ENCODE measurements at places on chromosomes 1 and 21.

DNA sequence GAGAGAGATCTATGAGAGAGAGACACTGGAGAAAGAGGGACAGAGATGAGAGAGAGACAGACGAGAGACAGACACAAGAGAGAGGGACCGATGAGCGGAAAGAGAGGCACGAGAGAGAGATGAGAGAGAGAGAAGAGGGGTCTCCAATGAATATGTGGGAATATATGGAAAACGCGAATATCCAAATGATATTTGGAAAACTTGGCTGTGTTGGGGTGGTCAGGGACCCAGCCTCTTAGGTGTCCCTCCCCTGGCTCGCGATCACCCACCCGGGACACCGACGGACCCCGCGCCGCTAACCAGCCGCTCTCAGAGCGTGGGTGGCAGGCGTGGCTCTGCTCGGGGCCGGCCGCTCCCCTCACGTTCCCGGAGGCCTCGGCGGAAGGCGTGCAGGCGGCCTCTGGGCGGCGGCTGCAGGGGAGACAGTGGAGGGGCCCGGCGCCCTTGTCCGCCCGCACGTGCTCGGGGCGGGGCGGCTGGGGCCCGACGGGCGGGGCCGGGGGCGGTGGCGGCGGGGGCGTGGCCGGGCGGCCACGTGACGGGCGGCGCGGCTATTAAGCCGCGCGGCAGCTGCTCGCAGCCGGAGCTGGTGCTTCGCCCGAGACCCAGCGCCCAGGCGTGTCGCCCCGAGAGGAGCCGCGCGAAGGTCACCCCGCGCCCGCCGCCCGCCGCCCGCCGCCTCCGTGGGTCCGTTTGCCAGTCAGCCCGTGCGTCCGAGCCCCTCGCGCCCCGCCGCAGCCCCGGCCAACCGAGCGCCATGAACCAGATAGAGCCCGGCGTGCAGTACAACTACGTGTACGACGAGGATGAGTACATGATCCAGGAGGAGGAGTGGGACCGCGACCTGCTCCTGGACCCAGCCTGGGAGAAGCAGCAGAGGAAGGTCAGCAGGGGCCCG, at the start of gene ACTN2:
Gene ACTN2 (plus strand): TSS at position 583 of the 898 bp plus-strand sequence. CDS start 175 bp downstream, at position 758.
- peak; percentile 76 for DNase-seq

DNA sequence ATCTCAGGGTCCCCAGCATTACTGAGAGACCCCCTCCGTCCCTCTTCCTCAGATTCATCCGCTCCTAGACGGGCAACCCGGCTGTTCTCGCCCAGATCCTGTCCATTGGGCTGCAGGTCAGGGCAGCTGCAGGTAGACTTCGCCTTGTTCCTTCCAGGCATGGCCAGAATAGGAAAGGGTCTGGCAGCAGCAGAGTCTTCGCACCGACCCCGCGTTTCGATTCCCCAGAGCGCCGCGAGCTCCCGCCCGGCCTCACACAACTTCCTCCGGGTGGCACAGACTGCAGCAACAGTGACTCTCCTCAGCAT, 265 bp downstream of the NRDC start:
- DNase-seq: no peak

DNA sequence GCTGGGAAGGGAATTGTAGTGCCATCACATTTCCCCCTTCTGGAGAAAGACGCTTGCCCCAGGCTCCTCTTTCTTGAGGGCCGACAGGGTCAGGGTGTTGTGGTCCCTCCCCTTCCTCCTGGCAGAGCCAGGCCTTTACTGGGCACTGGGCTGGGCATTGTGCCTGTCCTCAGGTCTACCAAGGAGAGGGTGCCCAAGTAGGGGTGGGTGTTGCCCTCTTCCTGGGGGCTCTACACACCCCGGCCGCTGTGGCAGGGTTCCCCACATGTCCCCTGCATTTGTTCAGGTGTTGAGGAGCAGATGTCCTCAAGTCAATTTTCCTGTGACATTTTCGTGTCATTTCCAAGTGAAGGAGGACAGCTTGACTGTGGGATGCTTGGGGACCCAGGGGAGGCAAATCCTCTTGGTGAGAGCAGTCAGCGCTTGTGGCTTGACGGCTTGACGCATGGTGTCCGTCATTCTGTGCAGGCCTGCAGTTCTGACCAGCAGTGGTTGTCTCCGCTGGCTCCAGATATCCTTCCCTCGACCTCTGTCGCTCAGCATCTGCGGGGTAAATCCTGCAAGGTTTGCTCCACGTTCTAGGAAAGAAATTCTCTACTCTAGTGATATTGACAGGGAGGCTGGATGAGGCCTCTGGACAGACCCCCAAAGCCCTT, 181.9 kb upstream of the VAMP3 start:
- no peak for DNase-seq

DNA sequence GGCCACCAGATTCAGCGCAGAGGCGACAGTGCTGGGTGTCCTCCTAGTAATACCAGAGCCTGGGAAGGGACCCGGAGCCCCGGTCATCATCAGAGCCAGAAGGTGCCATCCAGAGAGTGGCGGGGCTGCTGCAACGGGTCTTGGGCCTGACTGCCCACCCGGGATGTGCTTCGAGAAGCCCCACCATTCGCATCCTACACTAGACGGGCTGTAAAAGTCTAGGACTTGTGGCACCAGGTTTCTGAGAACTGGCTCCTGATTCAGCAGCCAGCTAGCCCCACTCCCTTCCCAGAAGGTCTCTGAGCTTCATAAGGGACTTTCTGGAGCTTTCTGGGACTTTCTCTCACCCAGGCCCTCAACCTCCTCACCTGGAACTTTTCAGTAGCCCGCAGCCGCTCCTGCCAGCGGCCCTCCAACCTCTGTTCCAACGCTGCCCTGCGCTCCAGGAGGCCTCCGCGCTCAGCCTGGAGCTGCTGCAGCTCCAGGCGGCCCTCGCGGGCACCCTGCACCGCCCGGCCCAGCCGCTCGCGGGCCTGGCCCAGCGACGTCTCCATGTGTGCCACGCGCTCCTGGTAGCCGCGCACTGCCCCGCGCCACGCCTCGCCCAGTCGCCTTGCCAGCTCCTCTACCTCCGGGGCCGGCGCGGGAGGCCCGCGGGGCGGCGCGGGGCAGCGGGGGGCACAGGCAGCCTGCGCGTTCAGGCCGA, 940 bp downstream of the NES start:
- DNase-seq: no peak

- DNase-seq: no peak
Observed at GRCh38 chr1:6860401-6860800, 75.1 kb downstream of the CAMTA1 start.

DNA sequence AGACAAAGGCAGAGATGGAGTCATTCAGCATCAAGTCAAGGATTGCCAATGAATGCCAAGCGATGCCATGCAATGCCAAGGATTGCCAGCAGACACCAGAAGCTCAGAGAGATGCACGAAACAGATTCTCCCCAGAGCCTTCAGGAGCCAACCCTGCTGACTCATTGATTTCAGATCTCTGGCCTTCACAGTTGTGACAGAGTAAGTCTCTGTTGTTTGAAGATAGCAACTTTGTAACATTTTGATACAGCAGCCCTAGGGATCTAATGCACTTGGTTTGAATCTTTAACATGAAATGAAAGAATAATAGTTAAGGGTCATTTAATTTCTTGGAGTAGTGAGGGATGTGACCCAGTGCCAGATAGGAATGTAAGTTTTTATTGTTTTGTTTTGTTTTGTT, 287.4 kb upstream of the RUNX1 start:
- DNase-seq: no peak

- no peak for DNase-seq
Observed at GRCh38 chr1:189212606-189213005, 1265.1 kb downstream of the BRINP3 start.
